WTC11 (cell line): ENCODE measurements at places on chromosomes 3 and 15. TPM values are rescaled to one million over a fixed set of nuclear protein-coding genes. Genes with fewer than 3 reads are reported as not detected.

PLXNB1 gene
- 119 to 143 TPM (median 125 TPM) in 3 replicates for total RNA-seq

CTDSPL gene
- total RNA-seq, result 28.0 to 41.2 TPM (median 28.6 TPM) in 3 replicates

PDZRN3 gene
- total RNA-seq, result 7.1 to 9.5 TPM (median 8.8 TPM) in 3 replicates

SLC38A3 gene
- total RNA-seq, result 0.90 to 1.6 TPM (median 1.3 TPM) in 3 replicates

CCR1 gene
- not detected in 3 replicates for total RNA-seq

SNX4 gene
- 23.2 to 26.0 TPM (median 24.8 TPM) in 3 replicates for total RNA-seq

TNFAIP8L3 gene
- total RNA-seq, result 0.25 to 0.39 TPM (median 0.34 TPM) in 3 replicates

CHRNA7 gene
- 5.6 to 7.8 TPM (median 7.3 TPM) in 3 replicates for total RNA-seq

HAUS2 gene
- total RNA-seq, result 17.9 to 23.2 TPM (median 20.0 TPM) in 3 replicates

SERPINI2 gene
- 0.32 to 0.37 TPM in 2 of 3 replicates, not detected in the other for total RNA-seq

SCAANT1 gene
- 1.3 TPM in 1 of 3 replicates, not detected in the others for total RNA-seq

NDUFB4 gene
- total RNA-seq, result 174 to 237 TPM (median 223 TPM) in 3 replicates

ILDR1 gene
- total RNA-seq, result 2.3 to 3.4 TPM (median 2.8 TPM) in 3 replicates

WDR93 gene
- total RNA-seq, result 0.09 TPM in 1 of 3 replicates, not detected in the others

SAMMSON gene
- 0.11 to 0.13 TPM (median 0.11 TPM) in 3 replicates for total RNA-seq

CXCR6 gene
- total RNA-seq, result not detected in 3 replicates

CSPG5 gene
- total RNA-seq, result 3.3 to 4.4 TPM (median 3.7 TPM) in 3 replicates

RTP3 gene
- not detected in 3 replicates for total RNA-seq

DUOXA2 gene
- total RNA-seq, result 0.11 TPM in 1 of 3 replicates, not detected in the others

RUBCN gene
- total RNA-seq, result 21.8 to 22.9 TPM (median 22.9 TPM) in 3 replicates

C3orf85 gene
- not detected in 3 replicates for total RNA-seq

ZBED2 gene
- total RNA-seq, result 0.07 to 0.16 TPM (median 0.09 TPM) in 3 replicates

GABRR3 gene
- not detected in 3 replicates for total RNA-seq

CD200R1 gene
- total RNA-seq, result not detected in 3 replicates

PRRT3 gene
- total RNA-seq, result 9.2 to 11.5 TPM (median 11.4 TPM) in 3 replicates

SEMA3F gene
- 49.0 to 52.0 TPM (median 52.0 TPM) in 3 replicates for total RNA-seq

SLC35G2 gene
- 3.3 to 3.6 TPM (median 3.6 TPM) in 3 replicates for total RNA-seq

C2CD4A gene
- total RNA-seq, result 0.32 to 0.42 TPM (median 0.41 TPM) in 3 replicates
